ENCODE measurements at places on chromosomes 6 and 20. TPM values are rescaled to one million over a fixed set of nuclear protein-coding genes. Genes with fewer than 3 reads are reported as not detected.

The COL10A1 gene
- 0.37 TPM for total RNA-seq

The LINC00237 gene
- total RNA-seq, result not detected

The HCK gene
- not detected for total RNA-seq

The SASH1 gene
- 26.1 TPM for total RNA-seq

The LGSN gene
- not detected for total RNA-seq

The KHDC1L gene
- total RNA-seq, result not detected
